ENCODE measurements at places on chromosomes 2 and 18.

GRCh38 chr2:190849774-190850173, 30.8 kb upstream of the GLS start:
- DNase-seq = no peak

DNA sequence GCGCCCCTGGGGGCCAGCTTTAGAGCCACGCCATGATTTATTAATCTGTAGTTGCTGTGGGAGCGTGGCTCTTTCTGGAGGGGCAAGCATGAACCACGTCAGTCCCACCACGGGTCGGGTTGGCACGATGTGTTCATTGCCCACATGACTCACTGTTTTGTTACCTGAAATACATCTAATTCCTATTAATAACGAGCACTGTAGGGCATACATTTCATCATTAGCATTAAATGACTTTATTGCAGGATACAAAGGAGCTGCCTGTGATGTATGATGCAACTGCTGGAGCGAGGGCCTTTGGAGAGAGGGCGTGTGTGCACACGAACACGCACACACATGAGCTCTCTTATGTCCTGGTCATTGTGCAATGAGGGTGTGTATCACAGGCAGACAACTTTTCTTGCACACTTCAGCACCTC, 127.0 kb downstream of the INHBB start:
- DNase-seq = no peak

GRCh38 chr2:13227578-13227977, 510.8 kb downstream of the TRIB2 start:
- no peak for DNase-seq

DNA sequence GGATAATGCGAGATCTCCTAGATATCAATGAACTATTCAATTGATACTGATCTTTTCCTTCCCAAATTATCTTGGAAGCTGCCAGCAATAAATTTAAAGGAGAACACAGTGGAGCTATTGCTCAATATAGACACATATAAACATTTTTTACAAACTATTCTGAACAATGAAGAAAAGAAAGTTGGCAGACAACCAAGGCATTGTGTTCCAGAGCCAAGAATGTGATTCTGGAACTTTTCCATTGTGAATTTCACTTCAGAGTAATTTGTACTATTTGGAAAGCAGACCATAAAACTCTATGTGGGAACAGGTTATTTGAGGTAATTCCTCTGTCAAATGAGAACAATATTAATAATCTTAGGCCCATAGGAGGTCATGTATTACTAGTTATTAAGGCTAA, 588.2 kb downstream of the IRS1 start:
- no peak for DNase-seq

DNA sequence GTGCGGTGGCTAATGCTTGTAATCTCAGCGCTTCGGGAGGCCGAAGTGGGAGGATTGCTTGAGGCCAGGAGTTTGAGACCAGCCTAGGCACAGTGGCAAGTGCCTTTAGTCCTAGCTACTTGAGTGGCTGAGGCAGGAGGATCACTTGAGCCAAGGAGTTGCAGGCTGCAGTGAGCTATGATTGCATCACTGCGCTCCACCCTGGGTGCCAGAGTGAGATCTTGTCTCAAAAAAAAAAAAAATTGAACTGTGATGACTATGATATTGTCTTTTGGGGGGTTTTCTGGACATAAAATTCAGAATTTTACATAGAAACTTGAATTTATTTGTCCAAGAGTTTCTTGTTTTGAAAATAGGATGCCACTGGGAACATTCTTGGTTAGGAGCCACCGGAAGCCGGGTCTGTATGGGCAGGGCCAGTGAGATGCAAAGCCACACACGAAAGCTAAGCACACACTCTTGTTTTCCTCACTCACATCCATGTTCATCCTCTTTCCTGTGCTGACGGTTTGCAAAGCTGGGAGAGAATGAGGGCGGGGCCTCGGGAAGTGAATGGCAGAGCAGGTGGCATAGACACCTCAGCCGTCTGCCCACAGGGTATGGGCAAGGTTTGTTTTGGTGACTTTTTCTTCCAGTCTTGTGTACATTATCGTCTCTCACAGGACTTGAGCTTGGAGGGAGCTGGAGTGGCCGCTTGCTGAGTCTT, 12.6 kb downstream of the AGAP1 start:
- DNase-seq = no peak

GRCh38 chr18:27061488-27062095, 123.5 kb downstream of the CHST9 start:
- DNase-seq = no peak

DNA sequence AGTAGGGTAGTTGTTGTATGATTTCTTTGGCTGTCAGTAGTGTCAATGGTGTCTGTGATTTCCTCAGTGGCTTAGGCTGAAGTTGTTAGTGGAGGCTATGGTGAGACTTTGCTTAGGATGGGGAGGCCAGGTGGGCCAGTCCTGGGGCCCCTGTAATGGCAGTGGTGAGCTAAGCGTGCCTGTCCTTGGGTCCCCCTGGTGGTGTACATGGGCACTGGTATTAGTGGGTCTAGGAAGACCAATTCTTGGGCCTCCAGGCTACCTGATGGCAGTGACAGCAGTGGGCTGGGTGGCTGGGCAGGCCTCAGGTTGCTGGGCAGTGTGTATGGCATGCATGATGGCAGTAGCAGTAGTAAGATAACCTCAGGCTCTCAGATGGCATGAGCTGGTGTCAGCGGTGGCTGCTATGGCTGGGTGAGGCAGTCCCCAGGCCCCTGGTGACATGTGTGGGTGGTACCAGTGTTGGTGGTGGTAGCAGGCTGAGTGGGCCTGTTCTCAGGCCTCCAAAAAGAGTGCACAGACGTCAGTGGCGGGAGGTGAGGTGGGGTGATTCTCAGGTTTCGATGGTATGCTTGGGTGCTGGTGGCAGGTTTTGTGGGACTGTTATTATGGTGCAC, 103.2 kb downstream of the KLHL14 start:
- no peak for DNase-seq

DNA sequence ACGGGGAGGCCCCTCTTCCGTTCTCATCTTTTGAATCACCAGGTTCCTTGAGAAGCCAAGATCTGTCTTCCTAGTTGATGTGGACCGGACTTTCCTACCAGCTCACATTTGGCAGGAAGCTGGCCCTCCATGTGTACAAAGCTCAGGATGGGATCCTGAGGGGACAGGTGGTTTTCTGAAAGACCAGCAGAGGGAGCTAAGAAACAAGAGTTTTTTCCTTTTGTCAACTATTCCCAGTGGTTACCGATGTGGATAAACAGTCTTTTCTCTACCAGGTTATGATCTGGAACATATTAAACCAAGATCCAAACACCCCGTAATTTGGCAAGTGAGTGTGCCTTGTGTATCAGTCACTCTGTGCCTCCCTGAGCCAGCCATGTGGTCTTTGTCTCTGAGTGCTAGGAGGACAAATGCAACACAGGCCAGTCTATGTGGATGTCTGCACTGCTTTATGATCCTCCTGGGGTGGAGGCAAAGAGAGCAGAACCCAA, 25.1 kb upstream of the ARHGAP25 start:
- DNase-seq = no peak

GRCh38 chr2:176589825-176590440, 320.7 kb downstream of the MTX2 start:
- DNase-seq = no peak

DNA sequence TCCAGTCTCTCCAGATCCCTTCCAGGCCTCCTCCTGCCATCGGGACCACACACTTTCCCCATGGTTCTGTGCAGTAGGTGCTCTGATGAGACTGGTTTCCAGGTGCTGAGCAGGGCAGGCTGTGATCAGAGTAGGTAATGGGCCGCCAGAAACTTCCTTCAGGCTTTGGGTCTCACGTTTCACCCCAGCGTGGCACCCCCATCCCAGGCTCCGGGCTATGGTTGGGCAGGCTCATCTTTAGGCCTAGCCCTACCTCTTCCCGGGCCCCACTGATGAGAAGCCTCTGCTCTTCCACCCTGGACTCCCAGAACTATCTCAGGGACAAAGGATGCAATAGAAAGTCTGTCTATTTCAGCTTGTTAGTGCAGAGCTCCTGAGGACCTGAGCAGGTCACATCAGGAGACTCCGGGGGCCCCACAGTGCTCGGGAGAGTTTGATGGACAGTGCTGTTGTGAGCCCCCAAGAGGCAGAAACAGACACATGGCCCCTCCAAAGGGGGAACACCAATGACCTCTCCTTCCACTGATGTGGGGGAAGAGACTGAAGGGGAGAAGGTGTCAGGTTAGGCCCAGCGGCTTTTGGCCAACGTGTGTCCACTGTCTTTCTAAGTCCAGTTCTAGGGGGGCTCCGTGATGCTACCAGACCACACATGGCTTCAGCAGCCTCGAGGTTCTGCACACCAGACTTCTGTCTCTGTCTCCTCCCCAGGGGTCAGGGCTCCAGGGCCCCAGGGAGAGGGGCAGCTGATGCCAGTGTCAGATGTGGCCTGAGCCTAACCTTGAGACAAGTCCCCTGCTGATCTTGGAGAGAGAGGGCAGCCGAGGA, 5.8 kb upstream of the PROM2 start:
- DNase-seq = no peak

- peak; percentile 62 for DNase-seq
These were observed 70.0 kb downstream of the NAB1 start for GRCh38 chr2:190718652-190719526.
